ENCODE measurements at places on chromosomes 4 and X. TPM values are rescaled to one million over a fixed set of nuclear protein-coding genes. Genes with fewer than 3 reads are reported as not detected.

GRCh38 chrX:16733013-16733412 is 13.6 kb downstream of the SYAP1 start:
- DNase-seq: no peak

The STX18 gene
- total RNA-seq: 37.9 TPM

GRCh38 chrX:47846040-47846439 is 9.3 kb downstream of the ZNF81 start:
- DNase-seq: no peak

DNA sequence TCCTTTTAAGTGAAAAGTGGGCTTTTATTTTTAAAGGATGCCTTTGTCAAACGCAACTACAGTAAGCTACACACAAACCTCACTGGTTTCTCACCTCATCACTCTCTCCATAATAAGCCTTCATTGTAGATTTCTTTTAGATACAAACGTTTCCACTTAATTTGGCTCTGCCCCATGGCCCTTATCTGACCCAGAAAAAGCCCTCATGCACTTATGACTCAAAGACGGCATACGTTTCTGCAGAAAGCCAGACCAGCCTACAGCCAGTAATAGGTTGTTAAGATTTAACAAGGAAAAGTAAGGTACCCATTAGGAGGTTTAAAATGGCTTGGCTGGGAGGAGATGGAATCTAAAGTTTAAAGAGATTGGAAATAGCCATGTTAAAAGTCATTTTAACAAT is 914.6 kb upstream of the INTU start:
- DNase-seq: no peak

GRCh38 chr4:42083816-42084215 is 68.6 kb downstream of the BEND4 start:
- no peak for DNase-seq

The SPARCL1 gene
- 783 TPM for total RNA-seq

The NEUROG2 gene
- not detected for total RNA-seq

The DDX60 gene
- 42.3 TPM for total RNA-seq

DNA sequence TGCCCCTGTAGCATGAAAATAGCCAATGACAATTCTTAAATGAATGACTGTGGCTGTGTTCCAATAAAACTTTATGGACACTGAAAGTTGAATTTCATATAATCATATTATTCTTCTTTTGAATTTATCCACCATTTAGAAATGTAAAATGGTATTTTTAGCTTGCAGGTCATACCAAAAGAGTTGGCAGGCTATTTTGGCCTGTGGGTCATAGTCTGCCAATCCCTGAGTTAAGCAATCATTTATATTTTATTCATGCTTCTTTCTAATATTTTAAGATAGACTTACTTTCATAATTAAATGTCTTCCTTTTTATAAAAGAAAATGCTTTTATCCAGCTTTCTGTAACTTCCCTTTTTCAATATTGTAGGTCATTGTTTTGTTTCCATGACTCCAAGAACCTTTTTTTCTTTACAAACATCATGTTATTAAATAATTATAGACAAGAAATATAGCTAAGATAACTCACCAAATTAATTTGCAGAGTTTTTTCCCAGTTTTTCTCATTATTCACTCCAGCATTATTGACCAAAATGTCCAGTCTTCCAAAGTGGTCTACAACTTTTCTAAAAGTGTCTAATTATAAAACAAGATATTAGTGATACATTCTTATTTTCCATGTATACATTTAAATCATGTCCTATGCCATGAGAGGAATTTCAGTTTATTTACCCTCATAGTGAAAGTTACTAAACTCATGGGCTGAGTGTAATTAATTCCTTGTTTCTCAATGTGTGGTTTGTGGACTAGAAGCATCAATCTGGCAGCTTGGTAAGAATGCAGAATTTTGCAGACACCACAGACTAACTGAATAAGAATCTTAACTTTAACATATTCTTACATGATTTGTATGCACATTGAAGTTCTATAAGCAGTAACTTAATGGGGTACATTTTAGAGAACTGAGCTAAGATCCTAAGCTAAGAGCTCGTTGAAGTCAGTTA is 4.5 kb downstream of the HPGD start:
- no peak for DNase-seq

GRCh38 chr4:118273642-118274041 is 79.2 kb downstream of the PRSS12 start:
- DNase-seq: no peak

GRCh38 chr4:153529646-153530045 is 63.5 kb downstream of the TMEM131L start:
- DNase-seq: no peak

DNA sequence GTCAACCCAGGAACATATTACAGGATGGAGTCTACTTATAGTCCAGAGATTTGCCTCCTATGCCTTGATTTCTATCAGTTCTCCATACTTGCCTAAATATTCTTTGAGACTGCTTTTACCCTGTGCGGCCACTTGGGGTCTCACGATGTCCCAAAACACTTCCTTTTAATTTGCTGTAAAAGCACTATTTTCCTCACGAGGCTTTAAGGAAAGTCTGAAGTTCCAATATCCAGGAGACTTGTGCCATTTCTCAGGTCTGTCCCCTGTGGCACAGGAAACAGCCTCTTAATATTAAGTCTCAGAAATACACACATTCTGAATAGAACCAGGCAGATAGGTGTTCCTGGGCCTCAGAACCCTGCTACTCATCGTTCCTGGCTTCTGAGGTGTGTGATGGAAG is 142.9 kb downstream of the TMEM164 start:
- DNase-seq: no peak

- DNase-seq: no peak
Measured at GRCh38 chr4:73870260-73870659, 1.1 kb downstream of the CXCL1 start.

GRCh38 chr4:187606581-187606980 is 389.0 kb upstream of the ZFP42 start:
- no peak for DNase-seq

DNA sequence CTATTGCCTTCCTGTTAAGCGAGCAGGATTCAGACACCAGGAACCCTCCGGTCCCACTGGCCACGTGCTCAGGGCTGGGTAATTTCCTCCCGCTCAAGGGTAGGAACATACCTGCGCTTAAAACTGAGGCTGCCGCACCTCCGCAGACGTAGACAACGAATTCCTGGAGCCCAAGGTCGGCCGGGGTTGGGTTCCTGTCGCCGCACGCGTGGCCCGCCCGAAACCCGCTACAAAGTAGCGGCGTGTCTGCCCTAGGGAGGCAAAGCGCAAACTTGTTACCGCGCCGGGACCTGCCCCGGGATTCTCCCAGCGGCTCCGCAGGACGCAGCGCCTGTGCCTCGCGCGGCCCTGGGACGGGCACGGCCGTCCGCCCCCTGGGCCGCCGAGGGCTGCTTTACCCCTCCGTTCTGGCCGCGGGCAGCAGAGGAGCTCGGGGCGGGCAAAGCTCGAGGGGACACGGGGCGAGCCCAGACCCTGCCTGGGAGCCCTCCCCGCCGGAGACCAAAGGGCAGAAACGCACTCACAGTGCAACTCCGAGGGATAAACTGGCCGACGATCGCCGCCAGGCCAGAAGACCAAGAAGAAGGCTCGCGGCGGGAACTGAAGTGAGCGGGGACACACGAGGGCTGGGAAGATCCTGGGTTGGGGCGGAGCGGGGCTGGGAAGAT is at the start of gene ERVMER34-1:
Gene ERVMER34-1 (minus strand): TSS at position 607 of the 668 bp plus-strand sequence. CDS start 5,905 bp downstream, outside the sequence.
- no peak for DNase-seq

DNA sequence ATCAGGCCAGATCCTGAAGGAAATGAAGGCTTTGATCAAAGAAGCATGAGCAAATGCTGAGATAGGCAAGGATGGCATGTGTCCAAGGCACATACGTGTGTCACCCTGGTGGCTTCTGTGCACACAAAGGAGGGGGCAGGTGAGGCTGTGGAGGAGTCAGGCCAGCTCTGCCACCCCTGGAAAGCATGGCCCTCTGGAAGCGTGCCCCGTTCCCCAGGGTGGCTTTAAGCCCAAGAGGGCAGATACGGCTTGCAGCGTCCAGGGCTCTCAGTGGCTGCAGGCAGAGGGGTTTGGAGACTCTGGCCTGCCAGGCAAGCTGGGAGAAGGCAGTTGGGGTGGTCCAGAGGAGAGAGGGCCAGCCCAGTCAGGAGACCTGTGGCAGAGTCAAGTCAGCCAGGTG is 25.6 kb downstream of the PNMA6E start:
- DNase-seq: no peak

The COX7B gene
- total RNA-seq: 350 TPM

The PRR32 gene
- 1.3 TPM for total RNA-seq

DNA sequence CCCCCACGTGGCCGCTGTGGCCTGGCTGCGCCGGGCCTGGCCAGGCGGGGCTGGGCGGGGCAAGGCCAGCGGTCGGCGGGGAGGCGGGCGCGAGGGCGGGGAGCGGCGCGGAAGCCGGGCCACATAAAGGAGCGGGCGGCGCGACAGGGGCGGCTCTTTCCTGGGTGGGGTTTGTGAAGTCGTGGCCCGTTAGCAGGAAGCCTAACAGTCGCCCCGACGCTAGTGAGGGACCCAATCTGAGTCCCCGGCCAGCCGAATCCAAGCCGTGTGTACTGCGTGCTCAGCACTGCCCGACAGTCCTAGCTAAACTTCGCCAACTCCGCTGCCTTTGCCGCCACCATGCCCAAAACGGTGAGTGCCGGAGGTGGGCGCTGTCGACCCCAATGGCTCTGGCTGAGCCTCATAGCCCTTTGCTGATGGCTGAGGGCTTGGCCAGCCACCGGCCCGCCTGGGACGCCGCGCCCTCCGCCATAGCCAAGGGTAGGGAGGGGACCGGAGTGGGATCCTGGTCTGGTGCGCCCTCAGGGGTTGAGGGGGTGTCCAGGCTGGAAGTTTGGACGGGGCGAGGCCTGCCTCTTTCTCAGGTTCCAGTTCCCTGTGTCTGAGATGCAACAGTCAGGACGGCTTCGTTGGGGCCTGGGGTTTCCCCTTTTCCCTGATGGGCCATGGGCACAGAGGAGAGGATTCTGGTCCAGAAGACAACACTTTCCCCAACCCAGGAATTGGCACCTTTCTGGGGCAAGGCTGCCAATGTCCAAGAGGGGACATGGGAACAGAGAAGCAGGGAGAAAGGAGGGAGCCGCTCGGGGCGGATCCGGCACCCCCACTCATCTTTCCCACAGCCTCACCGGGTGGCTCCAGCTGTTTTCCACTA is at the start of gene MSN:
Gene MSN (plus strand): TSS at position 152 of the 874 bp plus-strand sequence. CDS start 188 bp downstream, at position 340.
- DNase-seq: no peak

The ARMCX4 gene
- 28.0 TPM for total RNA-seq

GRCh38 chr4:15018361-15018760 is 16.1 kb downstream of the CPEB2 start:
- no peak for DNase-seq

- DNase-seq: no peak
Measured at GRCh38 chrX:129984111-129984958, 1.9 kb downstream of the BCORL1 start.

- no peak for DNase-seq
Measured at GRCh38 chr4:123599061-123599919, 202.7 kb downstream of the SPRY1 start.

DNA sequence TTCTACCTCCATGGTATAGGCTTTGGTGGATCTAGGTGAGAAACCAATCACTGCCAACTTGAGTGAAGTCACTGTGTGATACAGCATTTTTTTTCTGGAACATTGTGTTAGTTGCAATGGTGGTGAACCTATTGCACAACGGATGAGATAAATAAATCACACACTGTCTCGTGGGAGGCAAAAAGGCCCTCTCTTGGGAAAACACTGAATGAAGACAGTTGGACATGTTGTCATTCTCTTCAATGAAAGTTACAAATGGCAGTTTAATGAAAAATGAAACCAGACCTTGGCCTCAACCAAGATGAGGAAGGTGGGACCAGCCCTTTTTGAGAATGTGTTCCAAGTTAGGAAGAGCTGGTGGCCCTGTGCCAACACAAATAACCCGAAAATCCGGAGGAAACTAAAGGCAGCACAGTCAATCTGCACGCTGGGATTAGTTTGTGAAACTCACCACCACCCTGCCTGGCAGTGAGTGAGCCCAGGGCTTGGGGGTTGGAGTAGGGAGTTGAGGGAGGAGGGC is 5.4 kb upstream of the ADGRG2 start:
- DNase-seq: no peak

- no peak for DNase-seq
Measured at GRCh38 chrX:136764206-136764605, 16.5 kb downstream of the ARHGEF6 start.

The KIF4A gene
- 7.2 TPM for total RNA-seq

- no peak for DNase-seq
Measured at GRCh38 chrX:45007598-45007997, 134.6 kb downstream of the KDM6A start.

- DNase-seq: no peak
Measured at GRCh38 chrX:79146640-79147390, 2.3 kb downstream of the GPR174 start.

The FGF13 gene
- 59.1 TPM for total RNA-seq

DNA sequence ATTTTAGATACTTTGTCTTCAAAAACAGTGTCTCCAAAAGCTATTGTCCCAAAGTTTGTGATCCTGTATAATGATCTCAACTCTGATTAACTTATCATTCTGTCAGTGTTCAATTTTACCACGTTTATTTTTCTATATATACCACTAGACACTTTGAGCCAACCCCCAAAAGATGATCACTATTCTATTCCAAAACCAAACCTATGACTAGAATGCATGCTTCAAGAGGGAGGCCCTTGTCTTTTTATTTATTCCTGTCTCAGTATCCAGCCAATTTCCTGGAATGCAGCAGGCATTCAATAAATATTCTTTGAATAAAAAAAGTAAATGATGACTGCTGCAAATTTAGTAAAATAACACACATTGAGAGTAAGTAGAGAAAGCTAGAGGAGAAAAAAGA is 275.6 kb downstream of the LDB2 start:
- DNase-seq: no peak

GRCh38 chr4:39521253-39521919 is 5.9 kb downstream of the UGDH start:
- DNase-seq: no peak

DNA sequence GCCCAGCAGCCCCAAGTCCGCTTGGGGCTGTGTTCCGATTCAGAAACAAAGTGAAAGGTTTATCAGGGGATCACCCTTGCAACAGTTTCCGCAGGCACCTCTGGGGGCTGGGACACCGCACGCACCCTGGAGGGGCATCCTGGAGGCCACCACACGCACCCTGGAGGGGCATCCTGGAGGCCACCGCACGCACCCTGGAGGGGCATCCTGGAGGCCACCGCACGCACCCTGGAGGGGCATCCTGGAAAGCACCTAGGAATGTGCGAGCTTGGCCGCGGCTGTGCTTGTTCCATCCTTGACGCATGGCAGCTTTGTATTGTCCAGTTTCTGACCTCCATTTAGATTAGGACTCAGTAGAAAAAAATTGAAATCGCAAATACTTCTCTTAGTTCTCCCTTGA is 21.3 kb upstream of the CBR4 start:
- no peak for DNase-seq

DNA sequence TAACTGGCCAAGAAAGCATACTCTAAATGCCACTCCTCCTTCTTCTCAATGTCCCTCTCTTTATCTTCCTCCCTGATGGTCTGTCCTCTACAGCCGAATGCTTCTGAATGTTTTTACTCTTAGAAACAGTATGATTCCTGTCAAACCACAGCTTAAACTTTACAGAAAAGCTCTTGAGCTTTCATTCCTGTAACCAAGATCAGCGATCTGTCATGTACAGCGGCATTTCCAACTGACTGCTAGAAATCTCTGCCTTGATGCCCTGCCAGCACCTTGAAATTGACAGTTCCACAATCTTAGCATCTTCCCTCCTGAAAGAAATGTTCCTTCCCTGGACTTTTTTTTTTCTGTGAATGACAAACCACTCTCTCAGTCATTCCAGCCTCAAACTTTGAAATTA is 11.5 kb upstream of the GATB start:
- no peak for DNase-seq

GRCh38 chr4:36677112-36677511 is 395.7 kb downstream of the DTHD1 start:
- no peak for DNase-seq
